ENCODE measurements at places on chromosomes 3 and 15. TPM values are rescaled to one million over a fixed set of nuclear protein-coding genes. Genes with fewer than 3 reads are reported as not detected.

- H3K4me3 ChIP-seq = no peak overlapping the region
- no peak overlapping the region for H3K27ac ChIP-seq
- H3K27me3 ChIP-seq = peaks cover 1% of the 10 kb centered on the region
- H3K36me3 ChIP-seq = no peaks in the 10 kb centered on the region
- DNase-seq = no peak
Measured at GRCh38 chr3:43759297-43759782, 68.6 kb downstream of the ABHD5 start.

DNA sequence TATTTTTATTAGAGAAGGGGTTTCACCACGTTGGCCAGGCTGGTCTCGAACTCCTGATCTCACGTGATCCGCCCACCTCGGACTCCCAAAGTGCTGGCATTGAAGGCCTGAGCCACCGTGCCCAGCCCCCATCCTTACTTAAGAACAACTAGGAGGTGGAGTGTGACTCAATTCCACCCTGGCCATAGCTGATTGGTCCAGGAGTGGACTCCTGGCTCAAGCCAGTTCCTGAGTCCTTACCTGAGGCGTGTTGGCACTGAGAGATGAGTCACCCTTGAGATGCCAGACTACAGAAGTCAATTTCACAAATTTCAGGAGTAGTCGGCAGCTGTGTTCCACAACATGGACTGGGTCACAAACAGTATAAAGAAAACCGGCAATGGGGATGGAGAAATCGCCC is 124.2 kb downstream of the SHQ1 start:
- peaks cover 33% of the 10 kb centered on the region for H3K4me1 ChIP-seq
- DNase-seq = no peak

GRCh38 chr3:127925384-127925783 is 10.4 kb downstream of the KBTBD12 start:
- no peaks in the 10 kb centered on the region for H3K27me3 ChIP-seq
- H3K27ac ChIP-seq = no peak overlapping the region
- H3K4me1 ChIP-seq = peaks cover 14% of the 10 kb centered on the region
- no peak for DNase-seq

DNA sequence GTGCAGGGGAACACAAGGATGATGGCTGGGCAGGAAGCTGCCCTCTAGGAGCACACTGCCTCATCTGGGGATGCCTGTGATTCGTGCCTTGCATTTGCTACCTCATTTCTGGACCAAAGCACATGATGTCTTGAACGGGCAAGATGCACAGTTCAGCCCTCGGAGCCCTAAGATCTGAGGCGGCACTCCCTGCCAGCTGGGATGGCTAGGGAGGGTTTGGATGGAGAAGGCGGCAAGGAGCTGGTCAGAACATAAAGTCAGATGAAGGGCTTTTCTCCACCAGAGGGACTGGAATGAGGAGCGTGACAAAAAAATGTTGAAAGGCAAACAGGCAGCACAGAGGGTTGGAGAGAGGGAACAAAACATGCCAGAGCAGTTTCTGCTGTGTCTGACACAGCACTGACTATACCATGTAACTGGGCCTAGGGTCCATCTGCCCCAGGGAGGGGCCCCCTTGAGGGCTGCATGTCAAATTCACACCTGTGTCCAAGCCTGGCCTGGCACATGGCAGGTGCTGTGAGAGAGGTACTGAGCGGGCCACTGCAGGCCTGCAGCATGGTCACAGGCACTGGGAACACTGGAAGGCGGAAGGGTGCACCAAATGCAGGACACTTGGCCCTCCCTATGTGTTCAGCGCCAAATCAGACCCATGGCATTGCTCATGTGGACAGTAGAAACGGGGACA is 21.7 kb downstream of the TMEM43 start:
- no peak overlapping the region for H3K4me3 ChIP-seq
- peaks cover 10% of the 10 kb centered on the region for H3K4me1 ChIP-seq
- peaks cover 40% of the 10 kb centered on the region for H3K36me3 ChIP-seq

DNA sequence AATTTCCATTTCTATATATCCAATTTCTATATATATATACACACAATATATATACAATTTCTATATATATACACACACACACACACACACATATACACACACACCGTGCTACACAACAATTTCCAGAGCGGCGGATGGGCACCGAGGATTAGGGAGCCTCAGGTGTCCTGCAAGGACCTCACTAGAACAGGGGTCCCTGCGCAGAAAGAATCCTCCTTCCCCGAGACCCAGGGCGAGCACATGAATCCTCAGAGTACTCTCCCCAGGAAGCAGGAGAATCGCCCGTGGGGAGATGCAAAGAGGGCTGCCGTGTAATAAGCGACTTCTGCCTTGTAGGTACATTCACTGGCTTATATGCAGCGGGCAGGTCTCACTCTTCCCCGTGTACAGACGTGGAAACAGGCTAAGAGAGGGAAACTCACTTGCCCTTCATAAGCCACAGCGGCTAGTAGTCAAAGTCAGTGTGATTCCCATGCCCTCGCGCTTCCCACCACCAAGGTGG is 467 bp downstream of the PIF1 start:
- peak overlapping the region; percentile 90 for H3K4me3 ChIP-seq
- no peak overlapping the region for H3K27ac ChIP-seq
- H3K36me3 ChIP-seq = peaks cover 6% of the 10 kb centered on the region

- H3K27ac ChIP-seq = no peak overlapping the region
- peaks cover 4% of the 10 kb centered on the region for H3K36me3 ChIP-seq
- H3K4me1 ChIP-seq = peaks cover 4% of the 10 kb centered on the region
- H3K4me3 ChIP-seq = no peak overlapping the region
- no peak for DNase-seq
Measured at GRCh38 chr3:26683902-26684301, 61.3 kb downstream of the LRRC3B start.

DNA sequence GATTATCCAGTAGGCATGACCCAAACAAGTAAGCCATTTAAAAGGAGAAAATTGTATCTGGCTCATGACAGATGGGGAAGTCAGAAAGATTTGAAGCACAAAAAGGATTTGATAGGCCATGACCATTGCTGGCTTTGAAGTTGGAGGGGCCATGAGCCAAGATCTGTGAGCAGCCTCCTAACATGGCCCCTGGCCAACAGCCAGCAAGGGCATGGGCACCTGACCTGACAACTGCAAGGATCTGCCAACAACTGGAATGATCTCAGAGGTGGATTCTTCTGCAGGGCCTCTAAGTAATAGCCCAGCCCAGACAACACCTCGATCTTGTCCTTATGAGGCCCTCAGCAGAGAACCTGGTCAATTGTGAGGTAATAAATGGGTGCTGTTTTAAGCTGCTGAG is 93.0 kb downstream of the ARNT2 start:
- H3K36me3 ChIP-seq = no peaks in the 10 kb centered on the region
- no peak overlapping the region for H3K27ac ChIP-seq

- H3K36me3 ChIP-seq = peaks cover 3% of the 10 kb centered on the region
- peaks cover 4% of the 10 kb centered on the region for H3K27me3 ChIP-seq
- no peak for DNase-seq
Measured at GRCh38 chr15:92545996-92546395, 109.6 kb downstream of the FAM174B start.

DNA sequence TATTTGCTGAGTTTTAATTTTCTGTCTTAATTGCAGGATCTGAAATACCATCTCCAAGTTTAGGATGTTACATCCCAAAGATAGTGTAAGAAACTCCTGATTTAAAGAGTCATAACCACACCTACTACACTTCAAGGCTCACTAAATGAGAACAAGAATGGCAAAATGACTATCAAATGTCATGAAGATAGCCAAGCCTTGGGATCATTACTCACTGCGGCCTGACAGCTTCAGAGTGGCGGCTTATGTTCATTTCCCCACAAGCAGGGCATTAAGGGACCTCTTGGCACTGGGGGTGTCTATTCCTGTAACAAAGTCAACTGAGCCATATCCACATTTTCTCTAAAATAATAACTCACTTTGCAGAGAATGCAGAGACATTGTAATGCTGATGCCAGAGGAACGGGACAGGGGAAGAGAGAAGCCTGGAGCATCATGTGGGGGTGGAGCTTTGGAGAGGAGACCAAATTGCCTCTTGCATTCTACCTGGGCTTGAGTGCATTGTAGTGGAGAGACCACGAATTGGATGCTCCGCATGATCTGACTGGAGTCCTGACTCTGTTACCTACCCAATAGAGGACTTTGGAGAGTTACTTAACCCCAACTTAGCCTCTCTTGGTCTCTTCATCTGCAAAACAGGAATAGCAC is 219.2 kb downstream of the OPA1 start:
- DNase-seq = no peak
- H3K27me3 ChIP-seq = peaks cover 16% of the 10 kb centered on the region
- no peak overlapping the region for H3K4me3 ChIP-seq
- peaks cover 9% of the 10 kb centered on the region for H3K4me1 ChIP-seq
- no peak overlapping the region for H3K27ac ChIP-seq

- H3K4me1 ChIP-seq = peaks cover 8% of the 10 kb centered on the region
- peaks cover 4% of the 10 kb centered on the region for H3K27me3 ChIP-seq
- H3K4me3 ChIP-seq = no peak overlapping the region
Measured at GRCh38 chr15:99002226-99002625, 5.4 kb downstream of the PGPEP1L start.

- DNase-seq = no peak
- no peak overlapping the region for H3K27ac ChIP-seq
- peaks cover 2% of the 10 kb centered on the region for H3K27me3 ChIP-seq
- H3K4me1 ChIP-seq = peaks cover 14% of the 10 kb centered on the region
- no peak overlapping the region for H3K4me3 ChIP-seq
- H3K36me3 ChIP-seq = peaks cover 4% of the 10 kb centered on the region
Measured at GRCh38 chr3:52039846-52040245, 16.5 kb downstream of the DUSP7 start.

DNA sequence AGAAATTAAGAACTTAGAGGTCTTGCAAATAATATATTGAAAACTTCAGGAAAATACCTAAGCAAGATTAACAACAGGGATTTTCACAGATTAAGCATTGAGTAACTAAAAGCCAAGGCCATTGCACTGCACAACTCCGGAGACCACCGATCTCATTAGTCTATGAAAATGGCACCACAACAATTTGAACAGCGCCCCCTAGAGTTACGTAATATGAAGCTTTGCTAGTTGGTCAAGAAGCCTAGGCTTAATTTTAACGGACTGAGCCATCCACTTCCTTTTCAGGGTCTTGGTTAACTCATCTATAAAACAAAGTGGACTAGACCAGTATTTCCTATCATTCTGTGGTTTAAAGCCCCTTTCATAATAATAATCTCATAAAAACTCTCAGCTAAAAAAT is 24.8 kb downstream of the TMEM212 start:
- no peak for DNase-seq
- peaks cover 3% of the 10 kb centered on the region for H3K27me3 ChIP-seq
- H3K4me3 ChIP-seq = no peak overlapping the region
- peaks cover 5% of the 10 kb centered on the region for H3K36me3 ChIP-seq
- no peak overlapping the region for H3K27ac ChIP-seq

DNA sequence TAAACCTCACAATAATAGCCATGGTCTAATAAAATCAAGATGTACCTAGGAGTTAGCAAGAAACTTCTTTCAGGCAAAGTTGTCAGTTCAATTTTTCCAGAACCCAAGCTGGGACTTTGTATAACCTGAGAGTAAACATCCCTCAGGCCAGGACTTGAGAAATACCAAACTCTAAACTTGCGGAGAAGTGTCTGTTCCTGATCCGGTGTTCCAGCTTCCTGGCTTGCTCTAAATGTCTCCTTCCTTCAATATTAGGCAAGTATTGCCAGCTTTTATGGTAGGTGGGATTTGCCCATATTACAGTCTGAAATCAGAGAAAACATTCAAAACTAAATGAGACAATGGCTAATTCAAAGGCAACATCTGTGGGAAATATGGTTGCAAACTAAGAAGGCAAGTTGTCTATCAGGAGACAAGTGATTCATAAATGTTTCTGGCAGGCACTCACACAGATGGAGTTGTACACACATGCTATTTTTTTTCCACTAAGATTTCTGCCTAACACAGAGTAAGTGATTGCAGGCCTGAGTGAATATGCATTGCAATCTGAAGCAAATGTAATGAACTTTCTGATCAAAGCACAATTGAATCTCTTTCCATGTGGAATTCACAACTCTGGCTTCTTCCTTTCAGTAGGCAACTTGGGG is 88.3 kb upstream of the COL8A1 start:
- no peak overlapping the region for H3K4me3 ChIP-seq
- peak overlapping the region; percentile 74 for H3K27ac ChIP-seq
- peaks cover 25% of the 10 kb centered on the region for H3K4me1 ChIP-seq
- DNase-seq = no peak

- H3K4me3 ChIP-seq = no peak overlapping the region
- no peak overlapping the region for H3K27ac ChIP-seq
- no peaks in the 10 kb centered on the region for H3K27me3 ChIP-seq
- H3K36me3 ChIP-seq = no peaks in the 10 kb centered on the region
Measured at GRCh38 chr3:108079043-108079442, 11.8 kb downstream of the CD47 start.

DNA sequence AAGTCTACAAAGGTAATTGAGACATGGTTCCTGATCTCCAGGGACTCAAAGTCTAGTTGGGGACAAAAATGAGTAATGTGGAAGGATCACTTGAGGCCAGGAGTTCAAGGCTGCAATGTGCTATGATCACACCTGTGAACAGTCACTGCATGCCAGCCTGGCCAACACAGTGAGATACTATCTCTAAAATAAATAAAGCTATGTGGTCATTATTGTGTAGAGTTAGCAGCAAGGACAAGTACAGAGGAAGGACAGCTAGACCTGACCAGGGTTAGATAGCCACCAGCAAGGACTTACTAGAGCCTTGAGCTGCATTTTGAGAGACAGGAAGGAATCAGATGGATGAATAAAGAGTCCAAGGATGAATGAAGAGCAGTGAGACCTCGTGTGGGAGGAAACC is 166.5 kb downstream of the MINAR1 start:
- no peak for DNase-seq
- H3K4me1 ChIP-seq = no peaks in the 10 kb centered on the region
- H3K27ac ChIP-seq = no peak overlapping the region
- no peaks in the 10 kb centered on the region for H3K36me3 ChIP-seq

Gene FILIP1L
- total RNA-seq = 19.1 TPM

Gene CLRN1
- total RNA-seq = not detected

Gene CGNL1
- 238 TPM for total RNA-seq

Measured in endothelial cell (in vitro differentiated cells).